Kidney glomerular epithelial cell (primary cell): ENCODE measurements at places on chromosomes 3 and 15.
A peak's percentile ranks its signal among the peaks of the same experiment; 100 is the strongest.

DNA sequence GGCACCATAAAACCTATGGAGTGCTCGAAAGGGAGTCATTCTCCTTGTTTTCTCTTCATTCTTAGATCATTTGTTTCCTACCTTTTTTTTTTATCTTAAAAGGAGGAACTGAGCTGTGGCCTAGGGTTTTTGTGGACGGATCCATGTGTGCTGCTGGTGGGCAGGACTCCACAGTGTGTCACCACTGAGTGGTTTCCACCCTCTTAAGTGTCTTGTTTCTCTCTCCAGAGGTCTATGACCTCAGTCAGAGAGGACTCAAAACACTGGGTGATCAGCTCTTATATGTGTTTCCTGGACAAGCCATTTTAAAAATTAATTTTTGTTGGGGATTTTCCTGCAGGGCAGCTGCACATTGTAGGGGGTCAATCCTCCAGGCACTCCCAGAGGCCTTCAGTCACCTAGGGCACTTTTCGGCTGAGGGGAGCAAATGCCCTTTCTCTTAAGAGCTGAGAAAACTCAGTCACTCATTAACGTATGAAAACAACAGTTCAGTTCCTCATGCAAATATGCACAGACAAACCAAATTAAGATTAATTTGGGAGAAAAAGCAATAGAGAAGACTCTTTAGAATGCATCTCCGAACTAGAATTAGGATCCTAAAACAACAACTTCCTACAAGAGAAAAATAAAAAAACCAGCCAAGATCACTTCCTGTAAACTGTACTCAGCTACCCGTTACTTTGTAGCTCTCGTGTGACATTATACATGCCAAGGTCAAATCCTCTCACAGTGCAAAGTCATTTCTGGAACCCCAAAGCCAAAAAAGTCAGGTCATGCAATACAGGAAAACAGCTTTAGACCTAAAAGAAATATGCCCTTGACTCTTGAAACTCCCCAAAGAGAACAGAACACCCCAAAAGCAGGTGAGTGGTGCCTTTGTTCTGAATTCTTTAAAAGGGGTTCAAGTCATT lies 27.6 kb upstream of the FAM3D start:
- no peak for DNase-seq

DNA sequence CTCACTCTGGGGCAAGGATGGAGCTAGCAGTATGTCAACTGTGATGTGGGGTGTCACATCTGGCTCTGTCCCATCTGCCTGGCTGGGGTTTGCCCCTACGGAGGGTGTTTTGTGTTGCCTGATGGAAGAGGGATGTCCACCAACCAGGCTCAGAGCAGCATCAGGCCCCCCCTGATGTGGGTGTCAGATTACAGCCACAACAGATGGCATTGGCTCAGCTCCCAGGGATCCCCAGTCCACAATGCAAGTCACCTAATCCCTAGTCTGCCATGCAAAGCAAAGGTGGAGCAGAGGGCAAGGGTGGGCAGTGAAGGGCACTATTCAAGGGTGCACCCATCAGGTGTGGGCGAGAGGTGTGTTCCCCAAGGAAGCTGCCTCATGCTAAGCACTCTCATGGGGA lies 48.9 kb upstream of the AMOTL2 start:
- no peak for DNase-seq

DNA sequence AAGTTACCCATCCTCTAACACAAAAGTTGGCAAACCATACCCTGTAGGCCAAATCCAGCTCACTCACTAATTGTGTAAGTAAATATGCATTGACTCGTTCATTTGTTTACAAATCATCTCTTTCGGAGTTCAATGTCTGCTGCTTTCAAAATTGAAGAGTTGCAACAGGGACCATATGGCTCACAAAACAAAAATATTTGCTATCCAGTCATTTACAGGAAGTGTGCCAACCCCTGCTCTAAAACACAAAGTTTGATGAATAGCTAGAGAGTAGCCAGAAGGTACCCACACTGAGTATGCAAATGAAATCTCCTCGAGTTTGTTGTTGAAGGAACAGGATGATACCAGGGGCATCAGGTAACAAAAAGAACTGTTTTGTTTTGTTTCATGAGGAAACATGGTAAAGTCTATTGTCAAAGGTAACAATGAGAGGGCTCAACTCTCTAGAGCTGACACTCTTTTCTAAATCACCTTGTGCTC lies 236.2 kb upstream of the THBS1 start:
- no peak for DNase-seq

DNA sequence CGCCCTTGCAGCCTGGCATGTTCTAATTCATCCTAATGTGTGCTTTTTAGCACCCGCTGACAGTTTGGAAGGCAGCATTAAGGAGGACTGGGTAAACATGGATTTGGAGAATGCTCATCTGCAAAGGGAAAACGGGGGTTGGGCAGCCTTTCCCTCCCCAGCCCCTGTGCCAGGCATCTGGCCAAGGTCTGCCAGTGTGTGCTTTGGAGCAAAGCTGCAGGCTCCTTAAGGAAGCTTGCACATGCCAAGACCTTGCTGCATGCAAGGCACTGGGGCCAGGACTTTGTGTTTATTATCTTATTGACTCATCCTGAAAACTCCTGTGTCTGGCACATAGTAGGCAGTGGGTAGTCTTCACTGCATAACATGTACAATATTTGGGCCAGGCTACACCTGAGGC lies 20.1 kb downstream of the FAM3D start:
- no peak for DNase-seq

DNA sequence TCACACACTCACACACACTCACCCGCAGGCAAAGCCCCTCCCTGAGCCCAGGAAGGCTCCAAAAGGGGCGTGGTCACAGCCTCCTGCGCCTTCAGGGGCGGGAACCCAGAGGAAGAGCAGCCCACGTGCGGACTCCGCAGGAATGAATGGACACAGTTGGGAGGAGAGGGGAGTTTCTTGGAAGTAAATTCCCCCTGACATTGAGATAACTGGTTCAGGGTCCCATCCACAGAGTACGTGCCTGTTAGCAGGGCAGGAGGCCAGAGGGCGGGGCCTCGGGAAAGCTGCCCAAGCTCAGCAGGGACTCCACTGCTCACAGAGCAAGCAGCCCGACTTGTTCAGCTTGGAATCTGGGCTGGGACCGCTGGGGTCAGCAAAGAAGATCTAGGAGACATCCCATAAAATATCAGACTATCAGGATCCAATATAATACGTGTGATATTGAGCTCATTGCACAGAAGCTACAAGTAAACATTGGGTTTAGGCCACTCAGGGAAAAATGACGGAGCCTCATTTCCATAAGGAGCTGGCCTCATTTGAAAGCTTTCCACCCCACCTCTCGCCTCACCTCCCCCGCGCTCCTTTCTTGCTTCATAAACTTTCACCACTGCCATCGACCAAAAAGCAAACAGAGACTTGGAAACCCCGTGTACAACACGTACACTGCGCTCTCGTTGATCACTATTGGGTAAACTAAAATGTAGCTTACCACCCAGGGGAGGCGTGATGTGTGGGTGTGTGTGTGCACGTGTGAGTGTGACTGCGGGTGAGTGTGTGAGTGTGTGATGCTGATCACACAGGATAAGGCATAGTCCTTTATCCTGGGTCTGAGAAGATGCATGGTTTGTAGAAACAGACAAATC lies 36.0 kb downstream of the TM2D3 start:
- peak; percentile 59 for DNase-seq

GRCh38 chr3:43997316-43997715 lies 244.4 kb upstream of the TOPAZ1 start:
- no peak for DNase-seq

DNA sequence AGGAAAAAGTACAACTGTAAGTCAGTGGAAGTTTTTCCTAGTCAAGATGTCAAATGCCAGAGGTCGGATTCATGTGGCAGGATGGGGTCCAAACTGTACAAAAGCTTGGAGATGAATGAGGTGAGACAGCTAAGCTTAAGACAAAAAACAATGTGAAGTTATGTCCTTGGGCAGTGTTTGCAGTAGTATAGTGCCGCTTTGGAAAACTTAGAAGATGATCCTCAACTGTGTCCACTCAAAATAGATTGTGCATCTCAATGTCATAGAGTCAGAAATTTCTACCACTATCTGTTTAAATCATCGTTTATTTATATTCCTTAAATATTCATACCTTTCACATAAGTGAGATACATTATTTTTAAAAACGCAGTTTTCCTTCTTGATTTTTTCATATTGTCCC lies 77.3 kb downstream of the MBNL1 start:
- DNase-seq: no peak

DNA sequence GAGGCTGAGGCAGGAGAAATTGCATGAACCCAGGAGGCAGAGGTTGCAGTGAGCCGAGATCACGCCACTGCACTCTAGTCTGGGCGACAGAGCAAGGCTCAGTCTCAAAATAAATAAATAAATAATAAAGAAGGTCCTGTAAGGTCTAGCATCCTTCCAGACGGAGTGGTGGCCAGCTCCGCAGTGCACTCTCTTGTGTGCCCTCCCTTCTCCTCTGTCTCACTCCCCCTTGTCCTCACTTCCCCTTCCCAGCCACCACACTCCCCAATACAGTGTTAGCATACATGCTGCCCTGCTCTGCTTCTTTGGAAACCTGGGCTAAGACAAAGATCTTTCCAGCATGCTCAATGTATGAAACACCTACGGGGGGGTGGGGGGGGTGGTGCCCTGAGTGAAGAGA lies 3.4 kb upstream of the CLN6 start:
- no peak for DNase-seq

GRCh38 chr3:43372809-43373559 lies 86.6 kb downstream of the SNRK start:
- DNase-seq: peak; percentile 80

GRCh38 chr3:156366559-156366958 lies 188.4 kb downstream of the SSR3 start:
- no peak for DNase-seq

DNA sequence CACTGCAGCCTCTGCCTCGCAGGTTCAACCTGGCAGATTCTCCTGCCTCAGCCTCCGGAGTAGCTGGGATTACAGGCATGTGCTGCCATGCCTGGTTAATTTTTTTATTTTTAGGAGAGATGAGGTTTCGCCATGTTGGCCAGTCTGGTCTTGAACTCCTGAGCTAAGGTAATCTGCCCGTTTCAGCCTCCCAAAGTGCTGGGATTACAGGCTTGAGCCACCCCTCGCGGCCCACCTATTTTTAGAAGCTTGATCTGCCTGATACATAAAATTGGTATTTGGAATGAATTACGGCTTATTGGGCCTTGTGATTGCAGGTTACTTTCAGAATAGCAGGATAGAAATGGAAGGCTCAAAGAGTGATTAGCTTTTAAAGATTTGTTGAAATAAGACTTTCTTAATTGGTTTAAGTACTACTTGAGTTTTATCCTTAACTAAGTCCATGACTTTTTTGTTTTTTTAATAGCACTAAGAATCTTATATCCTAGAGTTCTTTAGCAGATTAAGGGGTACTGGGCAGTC lies 25.0 kb downstream of the GMPS start:
- DNase-seq: no peak

GRCh38 chr3:107208796-107209195 lies 168.4 kb upstream of the CCDC54 start:
- DNase-seq: no peak

DNA sequence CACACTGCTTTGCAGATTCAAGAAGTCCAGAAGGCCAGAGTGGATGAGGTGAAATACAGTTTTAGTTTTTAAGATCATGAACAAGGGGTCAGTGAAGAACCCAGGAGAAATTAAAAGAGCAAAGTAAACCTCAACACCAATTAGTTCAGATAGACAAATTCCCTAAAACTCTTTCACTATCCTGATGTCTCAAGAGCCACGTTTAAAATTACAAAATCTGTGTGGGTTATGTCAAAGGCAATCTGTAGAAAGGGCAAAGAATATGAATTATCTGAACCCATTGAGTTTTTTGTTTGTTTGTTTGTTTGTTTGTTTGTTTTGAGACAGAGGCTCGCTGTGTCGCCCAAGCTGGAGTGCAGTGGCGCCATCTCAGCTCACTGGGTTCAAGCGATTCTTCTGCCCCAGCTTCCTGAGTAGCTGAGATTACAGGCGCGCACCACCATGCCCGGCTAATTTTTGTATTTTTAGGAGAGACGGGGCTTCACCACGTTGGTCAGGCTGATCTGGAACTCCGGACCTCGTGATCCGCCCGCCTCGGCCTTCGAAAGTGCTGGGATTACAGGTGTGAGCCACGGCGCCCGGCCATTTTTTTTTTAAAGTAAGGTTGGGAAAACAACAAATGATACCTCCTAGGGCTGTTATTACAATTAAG lies 32.1 kb upstream of the ST3GAL6 start:
- DNase-seq: no peak

DNA sequence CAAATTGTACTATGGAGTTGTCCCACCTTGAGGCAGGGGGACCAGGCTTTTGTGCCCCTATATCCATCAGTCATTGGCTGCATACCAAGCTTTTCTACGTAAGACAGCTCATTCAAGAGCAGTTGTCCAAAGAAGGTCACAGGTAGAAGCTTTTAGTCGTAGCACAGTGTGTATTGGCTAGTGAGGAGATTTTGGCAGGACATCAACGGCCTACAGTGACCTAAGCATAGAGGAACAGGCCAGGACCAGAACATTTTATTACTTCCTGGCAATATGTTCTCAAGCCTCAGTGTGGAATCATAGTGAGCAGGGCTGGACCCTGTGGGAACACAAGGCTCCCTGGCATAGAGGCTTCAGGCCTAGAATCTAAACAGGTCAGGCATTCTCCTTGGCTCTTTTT lies 105.4 kb upstream of the ANKRD28 start:
- DNase-seq: no peak

- DNase-seq: no peak
Observed at GRCh38 chr3:81788610-81789009, 27.2 kb upstream of the GBE1 start.

- no peak for DNase-seq
Observed at GRCh38 chr15:60656041-60656440, 177.1 kb upstream of the ICE2 start.

DNA sequence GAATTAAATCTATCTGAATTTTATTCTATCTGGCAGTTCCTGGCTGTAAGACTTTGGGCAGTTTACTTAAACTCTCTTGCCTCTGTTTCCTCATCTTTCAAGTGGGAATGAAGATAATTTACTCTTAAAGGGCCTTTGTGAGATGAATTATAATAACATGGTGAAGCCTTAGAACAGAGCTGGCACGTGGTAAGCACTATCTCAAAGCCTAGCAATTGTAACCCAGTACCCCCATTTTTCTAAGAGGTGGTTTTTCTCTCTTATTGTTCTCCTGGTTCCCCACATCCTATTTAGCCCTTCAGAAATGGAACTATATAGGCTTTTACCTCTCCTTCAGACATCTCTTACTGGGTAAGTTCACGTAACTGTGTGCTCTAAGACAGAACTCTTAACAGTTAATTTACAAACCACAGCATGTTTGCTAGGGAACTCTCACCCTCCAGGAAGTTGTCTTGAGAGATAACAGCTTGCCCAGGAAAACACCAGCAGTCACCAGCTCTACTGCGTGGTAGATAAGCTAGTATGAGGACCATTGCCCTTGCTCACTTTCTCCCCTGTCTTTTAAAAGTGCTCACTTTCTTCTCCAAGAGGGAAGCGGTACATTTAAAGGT lies 12.3 kb upstream of the CRBN start:
- DNase-seq: no peak

DNA sequence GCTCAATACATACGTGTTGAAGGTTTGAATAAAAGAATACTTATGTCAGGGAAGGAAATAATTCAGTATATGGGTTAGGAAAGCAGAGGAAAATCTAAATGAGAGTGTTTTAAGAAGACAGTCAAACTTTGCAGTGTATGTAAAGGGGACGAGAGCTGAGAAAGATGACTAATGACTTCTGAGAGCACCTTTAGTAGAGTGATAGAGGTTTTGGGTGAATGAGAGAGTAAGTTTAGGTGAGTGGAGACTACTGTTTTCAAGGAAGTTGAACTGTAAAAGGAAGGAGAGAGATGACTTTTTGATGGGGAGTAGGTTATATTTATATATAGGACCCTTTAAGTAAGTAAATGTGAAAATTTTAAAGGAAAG lies 9.4 kb downstream of the TBC1D23 start:
- DNase-seq: no peak

- peak; percentile 16 for DNase-seq
Observed at GRCh38 chr3:78337801-78338211, 1297.9 kb downstream of the ROBO2 start.
